ENCODE measurements at places on chromosomes 1 and 21.
A peak's percentile ranks its signal among the peaks of the same experiment; 100 is the strongest.

DNA sequence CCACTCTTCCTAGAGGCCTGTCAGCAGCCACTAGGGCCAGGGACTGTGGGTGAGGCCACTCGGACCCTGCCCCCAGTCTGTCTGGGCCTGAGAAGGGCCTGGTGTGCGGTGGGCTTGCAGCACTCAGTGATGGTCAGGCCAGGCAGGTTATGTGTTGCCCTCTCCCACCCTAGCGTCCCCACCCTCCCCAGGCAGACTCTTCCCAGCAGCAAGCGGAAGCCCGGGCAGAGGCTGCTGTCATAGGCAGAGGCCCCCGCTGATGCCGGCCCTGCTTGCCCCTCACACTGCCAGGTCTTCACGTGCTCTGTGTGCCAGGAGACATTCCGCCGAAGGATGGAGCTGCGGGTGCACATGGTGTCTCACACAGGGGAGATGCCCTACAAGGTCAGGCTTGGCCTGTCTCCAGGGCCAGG is 6.6 kb downstream of the ZBTB48 start:
- DNase-seq: no peak

DNA sequence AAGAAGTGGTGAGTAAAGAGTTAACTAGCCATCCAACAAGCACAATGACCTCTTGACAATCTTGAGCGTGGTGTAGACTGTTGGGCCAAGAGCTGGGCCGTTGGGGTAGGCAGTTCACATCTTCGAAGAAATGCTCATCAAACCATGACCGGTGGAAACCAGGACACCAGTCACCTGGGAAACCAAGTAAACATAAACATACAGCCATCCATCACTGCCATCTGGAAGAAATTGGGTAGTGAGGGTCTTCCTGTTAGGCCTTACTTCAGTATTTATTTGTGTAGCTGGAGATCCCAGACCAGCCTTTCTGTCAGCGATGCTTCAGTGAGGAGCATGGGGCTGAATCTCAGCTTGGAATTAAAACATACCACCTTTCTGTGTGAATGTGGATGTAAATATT is 108.1 kb upstream of the HAO2 start:
- DNase-seq: no peak

DNA sequence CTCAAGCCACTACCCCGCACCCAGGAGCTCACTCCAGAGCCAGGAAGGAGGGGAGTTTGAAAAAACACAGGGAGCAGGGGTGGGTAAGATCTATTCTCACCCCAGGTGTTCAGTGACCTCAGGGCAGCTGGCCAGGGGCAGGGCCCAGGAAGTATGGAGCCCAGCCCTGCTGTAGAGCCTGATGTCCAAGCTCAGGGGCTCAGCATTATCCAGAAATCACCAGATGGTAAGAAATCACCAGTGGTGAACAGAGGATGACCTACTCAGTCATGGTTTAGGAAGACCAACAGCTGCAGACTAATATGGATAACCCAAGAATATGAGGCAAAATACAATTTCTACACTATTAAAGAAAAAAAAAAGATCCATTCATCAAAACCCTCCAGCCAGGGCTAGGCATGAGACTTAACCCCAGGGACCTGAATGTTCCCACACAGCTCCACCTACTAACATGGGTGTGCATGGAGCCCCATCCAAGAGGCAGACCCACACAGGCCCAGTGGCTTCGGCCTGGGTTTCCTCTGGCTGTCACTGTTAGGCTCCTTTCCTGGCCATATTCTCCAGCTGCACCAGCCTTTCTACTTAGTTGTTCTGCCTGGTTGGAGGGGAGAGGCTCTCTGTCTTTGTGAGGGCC is 67.6 kb downstream of the KCNN3 start:
- no peak for DNase-seq

DNA sequence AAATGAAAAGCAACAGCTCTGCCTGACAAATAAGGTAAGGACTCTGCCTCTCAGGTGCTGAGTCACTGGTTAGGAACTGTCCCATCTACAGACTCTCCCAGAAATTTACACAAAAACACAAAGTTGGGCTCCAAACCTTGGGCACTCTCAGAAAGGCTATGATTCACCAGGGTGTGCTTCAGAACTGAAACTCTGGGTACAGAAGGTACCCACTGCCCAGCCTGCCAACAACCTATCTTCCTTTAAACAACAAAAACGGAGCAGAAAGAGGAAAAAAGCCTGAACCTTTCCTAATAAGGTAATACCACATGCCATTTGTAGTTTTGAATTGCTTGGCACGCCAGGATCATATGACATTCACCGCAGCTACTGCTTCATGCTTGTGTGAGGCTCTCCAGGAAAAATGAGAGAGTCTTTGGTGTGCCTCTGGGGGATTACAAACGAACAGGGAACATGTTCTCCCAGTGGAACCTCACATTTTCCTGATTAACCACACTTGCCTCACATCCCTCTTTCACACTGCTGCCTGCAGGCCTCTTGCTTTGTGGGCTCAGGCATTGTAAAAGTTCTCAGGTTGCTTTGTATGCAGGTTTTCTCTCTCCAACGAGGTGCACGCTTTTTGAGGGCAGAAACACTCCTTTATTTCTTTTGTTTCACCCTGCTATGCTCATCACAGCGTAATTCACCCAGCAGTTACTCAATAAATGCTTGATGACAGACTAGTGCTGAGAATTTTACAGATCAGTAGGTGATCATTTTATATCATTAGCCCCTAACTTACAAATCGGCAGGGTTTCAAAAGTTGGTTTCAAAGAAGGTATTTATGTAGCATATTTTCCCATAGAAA is 65.1 kb downstream of the GADD45A start:
- DNase-seq: no peak

DNA sequence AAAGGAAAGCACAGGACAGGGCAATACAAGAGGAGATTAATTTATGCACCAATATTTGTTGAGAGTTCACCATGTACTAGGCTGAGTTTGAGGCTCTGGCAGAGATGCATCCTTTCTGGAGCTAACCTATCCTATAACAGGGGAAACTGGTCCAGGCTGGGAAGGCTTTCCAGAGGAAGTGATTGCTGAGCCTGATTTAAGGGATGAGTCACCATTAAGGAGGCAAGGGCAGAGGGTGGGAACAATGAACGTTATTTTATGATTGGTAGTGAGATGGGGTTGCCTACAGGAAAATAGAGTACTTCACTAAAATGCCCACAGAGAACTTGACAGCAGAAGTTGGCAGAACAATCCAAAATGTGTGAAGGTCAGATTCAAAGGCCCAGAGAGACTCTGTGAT is 141.4 kb downstream of the PLPP3 start:
- DNase-seq: no peak

- no peak for DNase-seq
Measured at GRCh38 chr1:244165701-244166100, 114.6 kb downstream of the ZBTB18 start.

- peak; percentile 32 for DNase-seq
Measured at GRCh38 chr1:23657659-23658275, 33.8 kb upstream of the RPL11 start.

DNA sequence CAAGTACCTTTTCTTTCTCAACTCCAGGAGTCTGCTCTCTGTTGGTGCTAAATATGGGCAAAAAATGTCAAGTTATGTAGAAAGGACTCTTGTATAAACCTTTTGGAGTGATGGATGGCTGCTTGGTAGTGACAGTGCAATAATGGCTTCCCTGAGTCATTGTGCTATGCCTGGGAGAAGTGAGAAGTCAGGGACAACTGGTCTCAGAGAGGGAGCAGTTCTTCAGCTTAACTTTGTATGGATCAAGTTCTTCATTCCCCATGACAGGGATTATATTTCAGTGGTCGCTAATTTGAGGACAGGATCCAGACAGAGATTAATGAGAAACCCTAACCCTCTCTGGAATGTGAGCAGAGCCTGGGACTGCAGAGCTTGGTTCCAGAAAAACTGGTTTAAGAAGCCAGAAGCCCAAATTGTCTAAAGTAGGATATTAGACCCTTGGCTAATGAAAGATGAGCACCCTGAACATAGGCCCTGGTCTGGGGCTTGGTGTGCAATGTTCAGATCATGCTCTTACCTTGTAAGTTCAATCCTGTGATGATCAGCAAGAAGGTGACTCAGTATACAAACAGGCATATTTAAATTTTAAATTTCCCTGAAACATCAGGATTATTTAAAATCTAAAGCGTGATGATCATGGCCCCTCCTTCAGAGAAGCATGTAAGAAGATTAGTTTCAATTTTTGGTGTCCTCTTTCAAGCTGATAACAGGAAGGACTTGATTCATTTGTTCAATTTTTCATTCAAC is 50.9 kb downstream of the NTMT2 start:
- no peak for DNase-seq

GRCh38 chr1:153938996-153939395 is 7.5 kb downstream of the DENND4B start:
- no peak for DNase-seq

Data from activated B cell treated with CpG ODN at 0.5 μM for 24 hours (primary cell).